ENCODE measurements at places on chromosomes 11 and 22.

- DNase-seq = no peak
Observed at GRCh38 chr11:86066657-86067008, 2.3 kb downstream of the PICALM start.

DNA sequence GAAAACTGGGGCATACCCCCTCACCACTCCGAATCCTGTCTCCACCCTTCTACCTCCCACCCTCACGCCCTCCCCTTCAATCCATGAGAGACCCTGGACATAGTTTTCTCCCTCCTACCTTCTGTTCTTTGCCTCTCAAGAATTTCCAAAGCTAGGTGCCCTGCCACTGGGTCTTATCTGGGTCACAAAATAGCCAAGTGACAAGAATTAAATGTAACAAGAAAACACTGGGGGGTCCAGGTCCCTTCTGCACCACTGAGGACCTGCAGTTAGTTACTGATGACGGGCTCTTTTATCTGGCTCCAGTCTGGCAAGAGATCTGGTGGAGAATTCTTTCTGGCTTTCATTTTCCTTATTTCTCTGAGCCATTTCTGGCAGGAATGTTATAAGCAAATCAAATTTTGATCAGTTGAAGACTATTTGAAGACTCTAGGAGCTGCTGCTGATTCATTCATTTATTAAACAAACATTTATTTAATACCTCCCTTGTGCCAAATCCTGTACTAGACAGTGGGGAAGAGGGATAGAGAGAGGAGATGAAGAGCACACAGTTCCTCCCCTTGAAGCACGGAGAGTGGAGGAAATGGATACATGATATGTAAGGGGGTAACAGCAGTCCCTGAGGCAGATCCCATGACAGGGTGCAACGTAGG lies 135.2 kb downstream of the RRAS2 start:
- no peak for DNase-seq

- no peak for DNase-seq
Observed at GRCh38 chr22:36073476-36073875, 44.9 kb upstream of the RBFOX2 start.

DNA sequence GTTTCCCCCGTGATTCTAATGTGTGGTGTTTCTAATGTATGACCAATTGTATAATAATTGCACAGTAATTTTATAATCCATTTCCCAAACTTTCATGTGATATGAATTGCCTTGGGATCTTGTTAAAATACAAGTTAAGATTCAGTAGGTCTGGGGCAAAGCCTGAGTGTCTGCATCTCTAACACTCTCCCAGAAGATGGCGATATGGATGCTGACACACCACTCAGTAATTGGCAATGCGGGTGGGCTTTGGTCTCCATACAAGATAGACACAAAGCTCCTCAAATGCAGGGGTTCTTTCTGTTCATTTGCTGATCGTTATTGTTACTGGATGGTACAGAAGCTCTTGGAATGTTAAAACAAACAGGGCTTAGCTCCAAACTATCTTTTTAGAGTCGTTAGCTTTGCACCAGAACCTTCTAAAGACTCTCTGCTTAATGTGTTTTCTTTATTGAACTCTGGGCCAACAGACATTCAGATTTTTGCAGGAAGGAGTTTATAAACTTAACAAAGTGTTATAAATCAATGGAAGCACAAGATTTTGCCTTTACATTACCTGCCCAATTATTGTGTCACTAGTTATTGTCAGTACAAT lies 45.4 kb upstream of the ANO3 start:
- peak; percentile 11 for DNase-seq

GRCh38 chr22:44918166-44918924 lies 91.5 kb downstream of the PHF21B start:
- no peak for DNase-seq

- DNase-seq = peak; percentile 71
Observed at GRCh38 chr22:17785185-17786184, 11.2 kb upstream of the BID start.

DNA sequence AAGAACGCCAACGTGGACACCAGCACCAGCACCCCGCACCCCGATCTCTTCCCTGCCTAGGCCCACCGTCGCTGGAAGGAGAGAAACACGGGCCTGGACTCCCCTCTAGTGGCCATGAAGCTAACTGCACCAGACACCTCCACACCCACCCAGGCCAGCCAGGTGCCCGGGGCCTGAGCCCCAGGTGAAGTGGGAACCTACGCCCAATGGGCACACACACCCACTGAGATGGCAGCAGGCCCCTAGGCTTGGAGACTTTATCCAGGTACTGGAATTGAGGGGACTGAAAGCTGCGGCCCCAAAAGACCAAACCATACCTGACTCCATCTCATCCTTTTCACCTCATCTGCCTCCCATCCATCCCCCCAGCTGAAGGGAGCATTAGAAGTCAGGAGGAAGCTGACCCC lies 81.0 kb downstream of the BUD13 start:
- peak; percentile 90 for DNase-seq

- DNase-seq = no peak
Observed at GRCh38 chr22:40332319-40332781, 13.9 kb upstream of the ADSL start.

- no peak for DNase-seq
Observed at GRCh38 chr11:113189909-113190667, 124.3 kb upstream of the TTC12 start.

DNA sequence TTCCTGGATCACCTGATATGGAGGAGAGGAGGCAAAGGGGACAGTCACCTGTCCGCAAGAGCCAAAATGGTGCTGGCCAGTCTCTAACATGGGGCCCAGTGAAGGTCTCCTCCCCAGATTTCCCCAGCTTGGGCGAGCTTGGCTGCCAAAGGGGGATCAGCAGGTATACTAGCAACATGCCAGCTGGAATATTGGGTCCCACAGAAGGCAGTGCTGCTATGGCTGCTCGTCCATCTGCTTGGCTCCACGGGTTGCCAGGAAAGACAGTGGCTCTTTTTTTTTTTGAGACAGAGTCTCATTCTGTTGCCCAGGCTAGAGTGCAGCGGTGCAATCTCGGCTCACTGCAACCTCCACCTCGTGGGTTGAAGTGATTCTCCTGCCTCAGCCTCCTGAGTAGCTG lies 12.7 kb upstream of the KAT5 start:
- DNase-seq = no peak

DNA sequence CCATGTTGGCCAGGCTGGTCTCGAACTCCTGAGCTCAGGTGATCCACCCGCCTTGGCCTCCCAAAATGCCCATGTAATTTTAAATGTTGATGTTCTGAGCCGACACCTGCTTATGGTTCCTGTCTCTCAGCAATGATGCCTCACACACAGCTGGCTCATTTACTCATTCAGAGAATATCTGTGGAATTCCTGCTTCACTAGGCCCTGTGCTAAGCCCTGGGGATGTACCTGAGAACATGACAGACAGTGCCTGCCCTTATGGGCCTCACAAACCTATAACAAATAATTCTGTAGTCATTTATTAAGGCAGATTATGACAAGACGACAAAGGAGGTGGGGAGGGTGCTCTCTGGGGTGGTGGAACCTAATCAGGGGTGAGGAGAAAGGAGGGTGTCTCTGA lies 93.7 kb downstream of the PRR5L start:
- DNase-seq = no peak

All from GM13976 (cell line).